ENCODE measurements at places on chromosomes 7 and 10.

GRCh38 chr7:24974026-24974832 lies 5.7 kb downstream of the OSBPL3 start:
- no peak for DNase-seq

DNA sequence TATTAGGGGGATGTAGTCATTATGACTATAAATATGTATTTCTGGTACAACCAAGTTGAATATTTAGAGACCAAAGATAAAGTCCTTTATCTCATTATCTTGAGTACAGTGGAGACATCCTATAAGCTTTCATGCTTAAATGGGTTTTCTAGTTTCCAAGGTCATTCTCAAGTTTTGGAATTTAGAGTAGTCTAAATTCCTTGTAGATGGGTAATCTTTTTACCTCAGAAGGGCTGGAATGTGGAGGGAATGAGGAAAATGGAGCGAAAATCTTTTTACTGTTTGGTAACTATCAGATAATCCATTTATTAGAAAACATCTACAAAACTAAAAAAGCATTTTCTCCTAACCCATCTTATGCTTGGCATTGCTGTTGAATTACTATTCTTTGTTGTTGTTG lies 181.3 kb downstream of the RNF133 start:
- DNase-seq, result no peak

DNA sequence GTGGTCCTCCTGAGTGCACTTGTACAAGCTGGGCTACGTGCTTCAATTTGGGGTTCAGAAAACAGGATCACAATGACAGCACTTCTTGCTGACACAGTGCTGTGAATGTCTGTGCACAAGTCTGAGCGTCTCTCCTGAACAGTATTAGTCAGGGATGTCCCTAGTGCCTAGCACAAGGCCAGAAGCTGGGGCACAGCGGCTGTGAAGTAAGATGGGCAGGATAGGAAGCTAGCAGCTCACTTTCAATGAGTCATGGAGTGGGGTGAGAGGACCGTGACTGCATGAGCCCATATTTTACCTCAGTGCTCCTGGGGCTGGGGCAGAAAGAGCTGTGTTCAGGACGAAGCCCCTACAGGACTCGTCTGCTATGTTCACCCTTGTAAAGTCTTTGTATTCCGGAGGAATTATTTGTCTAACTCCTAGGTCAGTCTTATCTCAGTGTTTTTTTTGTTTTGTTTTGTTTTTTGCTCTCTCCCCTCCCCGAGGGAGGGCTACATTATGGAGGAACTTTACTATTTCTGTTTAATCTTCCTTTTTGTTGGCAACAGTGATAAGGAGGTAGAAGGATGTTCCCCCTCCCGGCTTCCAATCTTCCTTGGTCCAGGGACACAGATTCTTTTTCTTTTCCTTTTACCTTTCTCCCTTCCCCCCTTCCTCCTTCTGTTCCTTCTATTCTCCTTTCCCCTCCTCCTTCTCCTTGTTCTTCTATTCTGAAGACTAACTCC lies 2.8 kb upstream of the LRMDA start:
- DNase-seq, result no peak

DNA sequence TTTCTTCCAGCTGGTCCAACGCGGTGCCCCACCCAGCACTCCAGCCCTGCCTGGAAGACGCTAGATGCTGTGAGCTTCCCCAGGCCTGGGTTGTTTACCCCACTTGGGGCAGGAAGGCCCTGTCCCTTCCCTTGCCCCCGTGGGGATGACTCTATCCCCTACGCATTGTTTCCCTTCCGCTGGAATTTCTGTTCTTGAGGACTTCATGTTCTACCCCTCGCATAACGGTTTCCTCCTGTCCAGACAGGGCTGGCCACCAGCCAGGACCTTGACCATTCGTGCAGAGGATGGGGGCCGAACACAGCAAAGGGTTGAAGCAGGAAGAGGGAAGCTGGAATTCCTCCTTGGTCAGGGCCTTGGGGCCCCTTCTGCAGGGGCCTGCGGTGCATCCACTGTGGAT lies 14.7 kb upstream of the SERPINE1 start:
- DNase-seq, result no peak

- no peak for DNase-seq
These were observed 156.3 kb downstream of the CCDC71L start for GRCh38 chr7:106504645-106505044.

- DNase-seq, result peak; percentile 79
These were observed 29.2 kb downstream of the COA1 start for GRCh38 chr7:43700059-43700501.

- DNase-seq, result no peak
These were observed 95.7 kb upstream of the PALS2 start for GRCh38 chr7:24477398-24478136.

GRCh38 chr10:62726142-62726541 lies 78.4 kb upstream of the ADO start:
- DNase-seq, result no peak
